ENCODE measurements at places on chromosomes 16 and 17.
A peak's percentile ranks its signal among the peaks of the same experiment; 100 is the strongest.

- DNase-seq = no peak
Observed at GRCh38 chr16:54290833-54291655, 4.5 kb upstream of the IRX3 start.

GRCh38 chr17:77546772-77547241, 406.0 kb downstream of the SEC14L1 start:
- DNase-seq = no peak

DNA sequence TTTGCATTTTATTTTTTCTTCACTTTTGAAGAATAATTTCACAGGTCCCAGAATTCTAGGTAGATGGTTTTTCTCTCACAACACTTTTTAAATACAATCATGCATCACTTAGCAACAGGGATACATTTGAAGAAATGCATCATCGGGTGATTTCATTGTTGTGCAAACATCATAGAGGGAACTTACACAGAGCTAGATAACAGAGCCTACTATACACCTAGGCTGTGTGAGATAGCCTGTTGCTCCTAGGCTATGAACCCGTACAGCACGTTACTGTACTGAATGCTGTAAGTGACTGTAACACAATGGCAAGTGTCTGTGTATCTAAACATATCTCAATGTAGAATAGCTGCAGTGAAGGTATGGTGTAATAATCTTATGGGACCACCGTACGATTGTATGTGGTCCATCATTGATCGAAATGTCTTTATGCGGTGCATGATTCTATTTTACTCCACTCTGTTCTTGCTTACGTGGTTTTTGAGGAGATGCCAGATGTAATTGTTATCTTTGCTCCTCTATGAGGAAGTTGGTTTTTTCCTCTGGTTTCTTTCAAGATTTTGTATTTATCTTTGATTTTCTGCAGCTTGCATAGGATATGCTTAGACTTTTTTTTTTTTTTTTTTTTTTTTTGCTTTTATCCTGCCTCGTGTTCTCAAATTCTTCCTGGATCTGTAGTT, 35.5 kb upstream of the TMEM92 start:
- no peak for DNase-seq

- DNase-seq = no peak
Observed at GRCh38 chr17:82923366-82924113, 83.7 kb upstream of the ZNF750 start.

DNA sequence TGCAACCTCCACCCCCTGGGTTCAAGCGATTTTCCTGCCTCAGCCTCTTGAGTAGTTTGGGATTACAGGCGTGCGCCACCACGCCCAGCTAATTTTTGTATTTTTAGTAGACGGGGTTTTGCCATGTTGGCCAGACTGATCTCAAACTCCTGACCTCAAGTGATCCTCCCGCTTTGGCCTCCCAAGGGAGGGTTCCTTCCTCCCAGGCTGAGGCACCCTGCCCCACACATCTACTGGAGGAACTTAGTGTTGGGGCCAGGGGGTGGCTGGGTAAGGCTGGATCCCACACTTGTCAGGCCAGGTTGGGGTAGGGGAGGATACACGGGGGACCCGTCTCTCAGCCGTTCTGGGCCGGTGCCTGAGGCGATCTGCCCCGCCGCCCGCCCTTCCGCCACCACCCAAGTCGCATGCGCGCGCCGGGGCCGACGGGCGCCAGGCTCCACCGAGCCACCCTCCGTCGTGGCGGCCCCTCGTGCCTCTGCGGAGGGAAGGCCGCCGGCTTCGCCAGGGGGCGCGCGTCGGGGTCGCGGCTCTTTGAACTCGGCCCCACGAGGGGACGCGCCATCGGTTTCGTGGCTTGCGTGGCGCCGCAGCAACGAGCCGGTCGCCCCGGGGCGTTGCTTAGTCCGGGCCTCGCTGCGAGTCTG, 15.9 kb downstream of the GRB7 start:
- DNase-seq = peak; percentile 85

DNA sequence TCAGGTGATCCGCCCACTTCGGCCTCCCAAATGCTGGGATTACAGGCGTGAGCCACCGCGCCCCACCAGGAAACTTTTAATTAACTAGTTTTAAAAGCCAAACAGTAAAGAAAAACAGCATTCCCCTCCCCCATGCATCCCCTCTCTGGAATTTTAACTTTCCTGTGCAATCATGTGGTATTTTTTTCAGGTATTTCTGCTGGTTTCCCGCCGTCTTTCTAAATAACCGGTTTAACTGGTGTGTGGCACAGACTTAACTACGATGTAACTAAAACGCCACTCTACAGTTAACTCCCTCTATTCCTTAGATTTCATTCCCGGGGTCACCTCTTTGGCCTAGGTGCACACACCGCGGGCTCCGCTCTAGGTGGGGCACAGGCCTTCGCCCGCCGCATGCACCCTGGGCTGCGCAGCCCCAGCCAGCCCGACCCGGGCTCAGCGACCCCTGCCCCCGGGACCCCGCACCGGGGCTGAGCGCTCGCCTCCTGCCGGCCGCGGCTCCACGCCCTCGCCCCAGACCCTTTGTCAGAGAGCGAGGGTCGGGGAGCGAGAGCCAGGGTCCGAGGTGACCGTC, 15.1 kb upstream of the UTP6 start:
- DNase-seq = no peak

DNA sequence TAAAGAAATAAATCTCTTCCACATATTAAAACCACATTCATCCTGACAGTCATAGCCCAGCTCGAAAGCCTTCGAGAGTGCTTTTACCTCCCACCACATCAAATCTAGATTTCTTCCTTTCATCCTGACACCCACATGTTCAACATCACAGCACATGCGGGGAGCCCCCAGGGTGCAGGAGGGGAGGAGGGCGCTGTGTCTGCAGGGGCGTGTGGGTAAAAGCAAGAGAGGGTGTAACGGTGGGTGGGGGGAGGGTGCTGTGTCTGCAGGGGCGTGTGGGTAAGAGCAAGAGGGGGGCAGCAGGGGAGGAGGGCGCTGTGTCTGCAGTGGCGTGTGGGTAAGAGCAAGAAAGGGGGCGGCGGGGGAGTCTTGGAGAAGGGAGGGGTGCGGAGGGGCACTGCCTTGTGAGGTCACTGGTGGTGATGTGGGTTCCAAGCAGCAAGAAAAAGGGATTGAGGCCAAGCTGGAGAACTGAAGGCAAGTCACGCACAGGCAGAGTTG, 34.7 kb downstream of the ADCY9 start:
- DNase-seq = no peak

All from GM13976 (cell line).